ENCODE measurements at places on chromosomes 6 and 20.

- DNase-seq: no peak
Observed at GRCh38 chr6:91802431-91802830, 1215.6 kb upstream of the MAP3K7 start.

GRCh38 chr6:29887330-29887818 lies 55.0 kb upstream of the HLA-A start:
- no peak for DNase-seq

DNA sequence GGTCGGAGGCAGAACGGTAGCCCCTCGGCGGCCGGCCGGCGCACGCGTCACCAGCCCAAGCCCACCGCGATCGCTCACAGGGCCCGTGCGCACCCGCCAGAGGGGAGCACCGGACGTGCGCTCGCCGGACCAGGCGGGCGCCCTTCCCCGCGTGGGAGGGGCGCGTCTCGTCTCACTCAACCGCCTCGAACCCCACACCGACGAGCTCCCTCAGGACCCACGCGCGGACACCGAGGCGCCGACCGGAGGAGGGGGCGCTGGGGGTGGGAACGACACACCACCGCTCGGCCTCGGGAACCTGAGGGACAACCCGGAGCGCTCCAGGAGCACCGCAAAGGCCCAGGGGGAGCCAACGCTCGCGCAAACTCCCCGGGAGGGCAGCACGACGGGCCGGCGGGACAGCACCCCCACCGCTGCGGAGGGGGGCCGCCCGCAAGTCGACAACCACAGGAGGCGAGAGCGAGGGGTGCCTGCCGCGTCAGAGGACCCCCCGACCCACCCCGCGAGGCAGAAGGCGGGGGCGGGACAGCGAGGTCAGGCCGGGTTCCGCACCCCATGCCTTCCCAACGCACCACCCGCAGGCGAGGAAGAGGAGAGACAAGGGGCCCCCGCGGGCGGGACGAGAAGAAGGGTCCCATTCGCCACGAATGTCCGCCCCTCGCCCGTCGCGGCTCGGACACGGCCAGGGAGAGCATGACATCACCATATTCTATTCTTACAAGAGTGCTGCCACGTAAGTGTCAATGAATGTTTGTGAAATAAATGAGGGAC lies 512.7 kb upstream of the ZNF337 start:
- DNase-seq: peak; percentile 2

DNA sequence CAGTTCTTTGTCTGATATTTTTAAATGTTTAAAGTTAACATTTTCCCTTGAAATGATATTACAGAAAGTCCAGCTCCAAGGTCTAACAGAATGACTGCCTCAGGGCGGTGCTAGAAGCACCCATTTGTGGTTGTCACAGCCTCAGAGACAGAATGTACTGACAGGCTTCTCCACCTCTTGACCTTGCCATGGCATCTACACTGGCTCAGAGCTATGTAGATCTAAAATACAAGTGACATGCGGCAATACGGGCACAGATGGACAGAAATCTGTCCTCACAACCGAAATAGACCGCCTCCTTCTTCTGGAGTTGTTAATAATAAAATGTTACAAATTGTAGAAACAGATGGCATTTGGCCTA lies 167.2 kb upstream of the THEMIS start:
- DNase-seq: no peak

GRCh38 chr6:43481075-43481474 lies 3.7 kb downstream of the TJAP1 start:
- peak; percentile 38 for DNase-seq

GRCh38 chr20:3679749-3680700 lies 1.8 kb downstream of the ADAM33 start:
- no peak for DNase-seq

GRCh38 chr20:8790442-8791074 lies 278.3 kb upstream of the PLCB4 start:
- DNase-seq: no peak

GRCh38 chr6:16061818-16062217 lies 67.1 kb upstream of the MYLIP start:
- no peak for DNase-seq

DNA sequence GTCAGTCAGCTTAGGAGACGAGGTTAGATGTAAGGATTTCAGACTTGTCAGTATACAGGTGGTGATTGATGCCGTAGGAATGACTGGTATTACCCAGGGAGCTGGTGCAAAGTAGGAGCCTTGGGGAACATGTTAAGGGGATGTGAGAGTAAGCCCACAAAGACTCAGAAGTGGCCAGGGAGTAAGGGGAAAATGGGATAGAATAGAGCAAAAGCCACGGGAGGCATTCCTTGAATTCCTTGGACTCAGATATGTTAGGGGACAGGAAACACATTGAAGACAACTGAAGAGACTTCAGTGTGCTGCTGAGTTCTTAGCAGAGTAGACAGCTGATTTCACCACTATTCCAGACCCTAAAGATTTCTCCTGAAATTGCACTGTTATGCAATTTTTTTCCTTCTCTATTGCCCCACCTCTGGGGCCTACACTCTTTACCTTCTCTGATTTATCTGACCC lies 1.2 kb upstream of the ACAT2 start:
- DNase-seq: no peak

- DNase-seq: peak; percentile 44
Observed at GRCh38 chr20:4962241-4962855, 39.0 kb downstream of the SLC23A2 start.

- no peak for DNase-seq
Observed at GRCh38 chr6:168906391-168906790, 347.3 kb downstream of the THBS2 start.

- no peak for DNase-seq
Observed at GRCh38 chr20:37279820-37280219, 9.6 kb upstream of the MANBAL start.

GRCh38 chr6:6515691-6516607 lies 72.6 kb upstream of the LY86 start:
- DNase-seq: peak; percentile 73

- no peak for DNase-seq
Observed at GRCh38 chr6:96899019-96899418, 1.3 kb upstream of the NDUFAF4 start.

DNA sequence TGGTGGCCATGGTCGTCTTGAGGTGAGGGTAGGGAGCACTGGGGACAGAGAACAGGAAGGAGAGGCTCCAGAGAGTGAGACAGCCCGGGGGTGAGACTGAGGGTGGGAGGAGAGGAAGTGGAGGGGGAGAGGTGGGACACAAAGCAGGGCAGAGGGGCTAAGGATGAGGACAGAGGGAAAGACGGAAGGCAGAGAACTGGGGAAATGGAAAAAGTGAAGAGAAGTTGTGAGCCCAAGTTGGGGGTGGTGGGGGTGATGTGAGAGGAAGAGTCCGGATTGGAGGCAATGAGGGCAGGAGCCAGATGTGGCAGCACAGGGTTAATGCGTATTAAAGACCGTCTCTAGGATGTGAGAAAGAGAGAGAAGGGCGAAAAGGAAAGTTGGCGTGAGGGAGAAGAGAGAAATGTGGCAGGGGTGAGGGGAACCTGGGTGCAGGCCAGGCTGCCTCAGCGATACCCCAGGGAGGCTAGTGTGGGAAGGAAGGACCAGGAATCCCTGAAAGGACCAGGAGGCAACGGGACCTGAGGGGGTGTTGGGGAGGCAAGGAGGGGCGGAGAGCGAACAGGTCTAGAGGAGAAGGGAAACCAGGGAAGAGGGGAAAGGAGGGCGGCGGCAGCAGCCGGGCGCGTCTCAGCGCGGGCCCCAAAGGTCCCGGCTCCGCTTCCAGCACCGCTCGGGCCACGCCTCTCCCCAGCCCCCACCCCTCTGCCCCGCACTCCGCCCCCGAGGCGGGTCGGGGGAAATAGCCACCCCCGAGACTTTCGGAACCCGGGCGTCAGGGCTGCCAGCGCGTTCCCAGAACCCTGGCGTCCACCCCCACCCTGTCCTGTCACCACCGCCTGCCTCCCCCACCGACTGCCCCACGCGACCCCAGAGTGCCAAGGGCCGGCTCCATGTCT lies at the start of gene PPP1R18:
Gene PPP1R18 (minus strand): TSS at position 637 of the 899 bp plus-strand sequence. CDS start 627 bp downstream, at position 10.
- DNase-seq: peak; percentile 83

- peak; percentile 34 for DNase-seq
Observed at GRCh38 chr20:346640-347316, at the start of gene NRSN2. TSS of gene NRSN2 (plus strand) at chr20:347111. CDS start at chr20:349644, 2,533 bp downstream.

DNA sequence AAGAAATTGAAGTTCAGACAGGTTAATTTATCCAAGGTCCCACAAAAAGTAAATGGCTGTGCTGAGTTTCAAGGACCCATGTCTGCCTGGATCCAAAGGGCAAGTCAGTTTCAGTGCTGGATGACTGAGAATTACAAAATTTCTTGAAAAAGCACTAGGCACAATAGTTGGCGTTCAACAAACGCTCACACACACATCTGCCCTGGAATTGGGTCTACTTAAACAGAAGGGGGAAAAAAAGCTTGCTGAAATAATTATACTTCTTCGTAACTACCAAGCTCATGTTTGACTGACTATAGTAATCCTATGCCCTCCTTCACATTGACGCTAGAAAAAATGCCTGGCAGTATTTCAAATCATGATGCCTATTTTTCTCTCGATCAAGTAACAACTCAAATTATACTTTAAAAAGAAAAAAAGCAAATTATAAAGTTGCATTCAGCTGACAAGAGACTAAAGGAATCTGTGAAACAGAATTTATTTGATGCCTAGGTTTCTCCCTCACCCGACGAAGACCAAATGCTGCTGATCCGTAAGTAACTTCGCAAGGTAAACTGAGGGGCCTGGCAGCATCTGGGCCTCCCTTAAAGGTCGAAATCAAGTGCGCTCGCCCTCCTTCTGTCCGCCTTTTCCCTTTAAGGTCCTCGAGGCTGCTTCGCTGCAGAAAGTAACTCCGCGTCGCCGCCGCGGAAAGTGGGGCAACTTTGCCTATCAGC lies 650 bp upstream of the CD2AP start:
- DNase-seq: no peak

DNA sequence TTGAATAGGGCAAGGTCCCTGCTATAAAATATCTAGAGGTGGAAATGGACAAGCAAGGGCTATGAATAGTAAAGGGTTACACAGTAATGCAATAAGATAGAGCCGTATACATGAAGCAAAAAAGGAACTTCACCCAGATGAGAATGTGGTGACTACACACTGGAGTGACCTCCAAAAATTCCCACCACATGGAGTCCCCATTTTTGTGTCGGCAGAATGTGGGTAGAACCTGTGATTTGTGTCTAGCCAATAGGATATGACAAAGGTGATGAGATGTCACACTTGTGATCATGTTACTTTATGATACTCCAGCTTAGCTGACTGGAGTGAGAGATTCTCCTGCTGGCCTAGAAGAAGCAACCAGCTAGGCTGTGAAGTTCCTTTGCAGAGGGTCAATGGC lies 96.8 kb downstream of the SYNE1 start:
- DNase-seq: no peak

- no peak for DNase-seq
Observed at GRCh38 chr20:44370639-44371218, 15.2 kb downstream of the HNF4A start.
